ENCODE measurements at places on chromosomes 11 and 22.
A peak's percentile ranks its signal among the peaks of the same experiment; 100 is the strongest.

DNA sequence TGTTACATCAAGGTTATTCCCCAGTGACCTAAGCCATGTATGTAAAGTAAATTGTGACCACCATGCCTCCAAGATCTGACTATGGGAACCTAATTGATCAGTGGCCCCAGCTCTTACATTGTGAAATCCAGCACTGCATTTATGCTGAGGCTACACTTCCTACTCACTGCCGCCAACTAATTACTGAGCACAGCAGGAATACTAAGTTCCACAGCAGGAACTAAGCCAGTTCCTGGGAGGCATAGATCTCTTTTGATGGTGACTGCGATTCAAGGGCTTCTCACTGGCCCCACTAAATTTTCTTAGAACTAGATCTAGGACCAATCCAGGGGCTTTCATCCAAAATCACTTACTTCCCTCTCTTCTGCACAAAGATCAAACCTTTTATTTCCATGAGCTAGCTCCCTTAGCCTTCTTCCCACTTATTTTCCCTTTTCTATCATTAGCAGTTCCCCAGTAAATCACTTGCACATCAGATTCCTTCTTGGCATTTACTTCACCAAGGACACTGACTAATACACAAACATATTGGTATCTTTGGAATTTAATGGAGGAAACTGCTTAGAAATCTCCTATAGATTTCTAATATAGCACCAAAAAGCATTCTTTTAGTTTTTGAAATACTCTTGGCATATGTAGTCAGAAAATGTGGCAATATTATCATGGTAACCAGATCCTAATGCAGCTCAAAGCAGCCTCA, 46.0 kb downstream of the CNTN5 start:
- DNase-seq: no peak

DNA sequence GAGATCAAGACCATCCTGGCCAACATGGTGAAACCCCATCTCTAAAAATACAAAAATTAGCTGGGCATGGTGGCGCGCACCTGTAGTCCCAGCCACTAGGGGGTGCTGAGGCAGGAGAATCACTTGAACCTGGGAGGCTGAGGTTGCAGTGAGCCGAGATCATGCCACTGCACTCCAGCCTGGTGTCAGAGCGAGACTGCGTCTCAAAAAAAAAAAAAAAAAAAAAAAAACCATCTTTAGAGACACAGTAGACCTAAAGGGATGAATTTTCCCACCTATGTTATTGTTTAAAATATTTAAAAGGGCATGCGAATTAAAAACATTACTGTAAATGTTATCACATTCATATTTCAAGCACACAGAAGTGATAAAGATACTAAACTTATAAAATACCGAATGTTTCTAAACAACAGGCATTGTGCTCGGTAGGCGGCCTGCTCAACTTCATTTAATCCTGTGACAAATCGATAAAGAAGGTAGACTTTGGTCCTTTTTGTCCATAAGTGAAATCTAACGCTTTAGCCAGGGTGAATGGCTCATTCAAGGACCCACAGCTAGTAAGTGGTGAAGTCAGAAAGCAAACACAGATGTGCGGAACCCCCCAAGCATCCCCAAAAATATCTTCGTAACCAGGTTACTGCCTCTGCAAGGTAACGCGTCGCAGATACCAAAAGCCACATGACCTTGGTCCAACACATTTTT, 16.1 kb downstream of the NCAPD3 start:
- DNase-seq: peak; percentile 58

DNA sequence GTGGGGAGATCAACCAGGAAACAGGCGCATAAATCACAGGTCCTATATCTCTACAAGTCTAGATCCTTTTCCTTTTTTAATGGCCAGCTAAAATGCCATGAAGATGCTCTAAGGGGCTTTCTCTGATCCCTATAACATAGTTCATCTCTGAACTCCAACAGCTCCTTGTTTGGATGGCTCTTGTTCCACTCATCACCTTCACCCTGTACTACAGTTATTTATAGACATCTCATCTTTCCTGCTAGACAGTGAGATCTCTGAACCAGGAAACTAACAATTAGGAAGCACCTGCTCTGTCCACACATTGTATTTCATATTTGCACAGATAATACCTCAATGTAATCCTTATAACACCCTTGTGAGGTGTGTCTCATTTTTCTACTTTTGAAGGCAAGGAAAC, 31.6 kb downstream of the KCNA4 start:
- DNase-seq: no peak

GRCh38 chr11:80186692-80187091, 745.9 kb upstream of the TENM4 start:
- DNase-seq: no peak

DNA sequence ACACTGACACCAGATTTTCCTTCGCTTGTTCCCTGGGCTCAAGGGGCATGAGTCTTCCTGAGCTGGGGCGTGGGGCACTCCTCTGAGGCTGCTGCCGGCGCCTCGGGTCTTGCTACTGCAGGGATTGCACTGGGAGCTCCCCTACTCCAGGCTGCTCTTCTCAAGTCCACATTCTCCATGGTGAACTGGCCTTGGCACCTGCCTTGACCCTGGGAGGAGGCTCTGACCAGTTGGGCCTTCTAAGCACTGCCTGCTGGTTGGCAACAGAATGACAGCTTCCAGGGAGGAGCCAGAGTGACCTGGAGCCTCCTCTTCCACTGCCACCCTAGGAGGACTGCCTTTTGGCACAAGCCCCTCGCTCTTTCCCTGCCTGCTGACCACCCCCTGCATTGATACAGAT, 9.5 kb downstream of the FREY1 start:
- DNase-seq: no peak

DNA sequence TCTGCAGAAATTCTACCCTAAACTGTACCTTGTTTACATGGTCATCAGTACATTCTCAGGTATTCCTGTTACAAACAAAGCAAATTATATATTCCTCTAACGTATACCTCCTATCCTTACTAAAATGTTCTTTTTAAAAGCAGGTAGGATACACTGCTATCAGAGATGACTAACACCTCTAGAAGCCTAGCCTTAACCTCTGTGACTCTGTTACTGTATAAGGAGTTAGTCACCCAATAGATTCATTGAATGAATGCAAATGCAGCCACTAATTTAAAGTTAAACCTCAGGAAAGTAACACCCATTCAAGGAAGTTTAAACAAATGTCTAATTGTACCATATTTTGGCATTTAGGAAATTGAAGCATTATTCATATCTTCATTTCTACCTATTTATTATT, 82.2 kb downstream of the FCHSD2 start:
- no peak for DNase-seq

DNA sequence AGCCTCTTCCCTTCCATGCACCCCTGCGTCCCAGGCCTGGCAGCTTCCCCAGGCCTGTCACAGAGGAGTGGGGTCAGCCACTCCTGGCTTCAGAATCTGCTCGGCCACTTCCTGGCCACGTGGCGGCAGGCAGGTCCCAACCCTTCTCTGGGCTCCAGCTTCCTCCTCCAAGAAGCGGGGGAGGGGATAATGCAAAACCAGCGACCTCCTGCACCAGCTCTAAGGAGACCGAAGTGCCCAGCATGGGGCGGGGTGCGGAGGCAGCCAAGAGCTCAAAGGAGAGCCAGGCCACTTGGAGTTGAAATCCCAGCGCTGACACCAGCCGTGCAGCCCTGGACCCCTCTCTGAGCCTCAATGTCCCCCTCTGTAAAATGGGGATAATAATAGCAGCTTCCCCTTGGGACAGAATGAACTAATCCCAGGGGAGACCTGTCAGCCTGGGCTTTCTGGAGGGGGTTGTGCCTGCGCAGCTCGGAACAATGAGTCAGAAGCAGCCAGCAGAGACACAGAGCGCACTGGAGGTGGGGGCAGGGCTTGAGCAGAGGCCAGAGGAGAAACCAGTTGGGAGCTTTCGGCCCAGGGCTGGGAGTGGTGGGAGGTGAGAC, 22.8 kb upstream of the PICK1 start:
- no peak for DNase-seq

DNA sequence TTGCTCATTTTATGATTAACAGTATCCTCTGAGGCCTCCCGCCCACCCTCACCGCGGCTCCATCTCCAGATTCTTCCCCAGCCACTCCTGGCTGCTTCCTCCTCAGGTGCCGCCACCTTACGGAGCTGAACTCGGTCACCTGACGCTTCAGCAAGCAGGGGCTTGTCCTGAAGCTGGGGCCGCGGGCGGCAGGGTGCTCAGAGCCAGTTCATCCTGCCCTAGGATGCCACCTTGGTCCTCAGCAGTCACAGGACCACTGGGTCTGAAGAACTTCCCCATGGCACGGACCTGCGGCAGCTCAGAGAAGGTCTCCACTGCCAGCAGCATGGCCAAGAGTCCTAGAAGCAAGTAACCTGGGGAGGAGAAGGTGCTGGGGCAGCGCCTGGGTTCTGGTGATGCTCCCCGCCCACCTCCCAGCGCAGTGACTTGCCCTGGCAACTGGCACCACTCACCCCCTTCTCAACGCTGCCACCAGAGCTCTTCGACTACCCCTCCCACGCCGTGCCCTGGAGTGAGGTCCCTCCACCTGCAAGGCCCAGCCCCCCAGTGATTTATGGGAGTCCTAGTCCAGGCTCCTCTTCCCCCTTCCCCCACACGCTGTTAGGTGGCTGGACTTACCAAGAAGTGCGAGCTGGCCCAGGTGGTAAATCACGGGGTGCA, 2.6 kb downstream of the KCNK7 start:
- no peak for DNase-seq

DNA sequence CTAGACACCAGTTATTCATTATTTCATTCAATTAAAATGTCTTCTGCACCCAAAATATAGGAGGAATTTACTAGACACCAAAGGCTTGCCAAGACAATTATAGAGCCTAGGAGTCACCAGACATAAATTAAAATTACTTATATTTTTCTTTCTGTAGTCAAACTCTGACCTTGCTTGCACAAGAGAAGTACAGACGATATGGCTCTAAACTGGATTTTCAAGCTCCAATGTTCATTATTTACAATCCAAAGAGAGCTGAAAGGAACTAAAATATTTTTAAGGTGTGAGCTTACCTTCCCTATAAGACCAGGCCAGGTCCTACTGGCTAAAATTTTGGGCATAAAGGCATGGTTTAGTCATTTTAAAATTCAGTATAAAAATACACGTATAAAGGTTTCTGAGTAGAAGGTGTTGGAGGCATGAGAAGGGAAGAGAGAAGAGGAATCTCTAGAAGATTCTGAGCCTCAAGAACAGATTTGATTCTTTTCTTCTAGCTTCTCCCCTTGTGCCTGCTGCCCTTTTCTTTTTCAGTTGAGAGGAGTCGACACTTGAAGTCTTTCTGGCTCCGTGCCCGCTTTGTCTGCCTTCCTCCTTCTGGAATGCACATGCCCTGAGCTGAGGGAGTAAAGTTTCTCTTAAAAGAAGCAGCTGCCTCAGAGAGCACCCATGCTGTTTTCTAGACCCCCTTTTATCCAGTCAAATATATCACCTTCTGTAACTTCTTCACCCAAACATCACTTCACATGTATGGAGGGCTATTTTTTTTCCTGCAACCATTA, 13.5 kb downstream of the C11orf97 start:
- no peak for DNase-seq

- no peak for DNase-seq
These were observed 8.9 kb downstream of the GDPD5 start for GRCh38 chr11:75516886-75517285.

DNA sequence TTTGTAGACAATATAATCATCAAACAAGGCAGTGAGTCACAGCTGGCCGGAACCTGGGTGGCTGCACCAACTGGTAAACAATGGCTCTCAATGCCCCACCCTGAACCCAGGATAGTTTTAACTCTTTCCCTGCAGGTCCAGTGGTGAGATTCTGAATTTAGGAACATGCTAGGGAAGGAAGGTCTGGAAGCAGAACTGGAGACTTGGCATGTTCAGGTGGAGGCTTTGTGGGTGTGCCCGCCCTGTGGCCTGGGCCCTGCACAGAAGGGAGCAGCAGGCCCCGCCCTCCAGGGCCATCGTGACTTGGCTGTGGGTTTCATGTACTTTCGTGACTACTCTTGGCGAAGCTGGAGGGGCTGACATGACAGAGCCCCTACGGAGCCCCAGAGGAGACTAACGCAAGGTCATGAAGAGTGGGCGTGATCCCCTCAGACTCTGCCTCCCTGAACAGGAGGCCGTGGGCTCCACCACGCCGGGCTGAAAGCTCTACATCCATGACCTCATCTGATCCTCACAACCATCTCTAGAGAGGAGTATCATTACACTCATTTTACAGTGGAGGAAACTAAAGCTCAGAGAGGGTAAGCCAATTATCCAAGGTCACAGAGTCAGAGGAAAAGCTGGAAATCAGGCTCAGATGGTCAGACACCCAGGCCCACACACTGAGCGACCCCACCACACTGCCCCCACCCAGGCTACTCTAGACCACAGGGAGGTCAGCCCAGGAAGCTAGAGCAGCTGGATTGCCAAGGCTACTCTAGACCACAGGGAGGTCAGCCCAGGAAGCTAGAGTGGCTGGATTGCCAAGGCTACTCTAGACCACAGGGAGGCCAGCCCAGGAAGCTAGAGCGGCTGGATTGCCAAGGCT, 27.3 kb downstream of the MAFF start:
- no peak for DNase-seq

DNA sequence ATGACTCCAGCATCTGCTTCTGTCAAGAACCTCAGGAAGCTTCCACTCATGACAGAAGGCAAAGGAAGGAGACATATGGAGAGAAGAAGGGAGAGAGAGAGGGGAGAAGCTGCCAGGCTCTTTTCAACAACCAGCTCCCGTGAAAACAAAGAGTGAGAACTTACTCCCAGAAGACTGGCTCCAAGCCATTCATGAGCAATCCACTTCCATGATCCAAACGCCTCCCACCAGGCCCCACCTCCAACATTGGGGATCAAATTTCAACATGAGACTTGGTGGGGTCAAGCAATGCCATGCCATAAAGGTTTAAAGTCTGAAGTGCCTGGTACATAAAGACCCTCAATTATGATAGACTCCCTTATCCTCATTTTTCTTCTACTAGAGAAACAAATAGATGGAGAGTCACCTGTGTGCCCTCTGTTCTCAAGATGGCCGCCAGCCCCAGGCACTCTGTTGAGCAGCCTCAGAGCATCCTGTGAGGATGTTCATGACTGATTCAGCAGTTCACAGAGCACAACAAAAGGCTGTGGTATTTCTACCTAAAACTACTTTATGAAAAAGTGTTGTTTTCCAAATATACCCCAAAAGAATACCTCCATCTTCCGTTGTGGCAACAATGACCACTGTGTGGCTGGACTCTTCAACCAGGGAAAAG, 69.0 kb upstream of the CRTAM start:
- DNase-seq: no peak

DNA sequence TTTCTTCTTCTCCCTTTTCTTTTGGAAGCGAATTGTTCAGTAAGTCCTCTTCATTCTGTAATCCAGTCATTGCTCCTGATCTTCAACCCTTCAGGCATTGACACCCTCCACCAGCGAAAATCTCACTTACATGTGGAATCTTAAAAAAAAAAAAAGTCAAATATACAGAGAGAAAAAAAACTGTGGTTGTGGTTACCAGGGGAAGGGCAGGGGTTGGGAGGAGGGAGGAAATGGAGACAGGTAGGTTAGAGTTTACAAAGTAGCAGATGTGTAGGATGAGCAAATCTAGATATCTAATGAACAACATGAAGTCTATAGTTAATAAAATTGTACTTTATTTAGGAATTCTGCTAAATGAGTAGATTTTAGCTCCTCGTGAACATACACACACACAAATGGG, 17.7 kb upstream of the TMEM123 start:
- DNase-seq: no peak

Data from NAMALWA (cell line).